RPMI7951 (cell line): ENCODE measurements at places on chromosomes 5 and 9. TPM values are rescaled to one million over a fixed set of nuclear protein-coding genes. Genes with fewer than 3 reads are reported as not detected.

The GRM6 gene
- total RNA-seq, result not detected in 2 replicates

The DIPK1B gene
- not detected in 2 replicates for total RNA-seq

The SLC27A6 gene
- not detected in 2 replicates for total RNA-seq

DNA sequence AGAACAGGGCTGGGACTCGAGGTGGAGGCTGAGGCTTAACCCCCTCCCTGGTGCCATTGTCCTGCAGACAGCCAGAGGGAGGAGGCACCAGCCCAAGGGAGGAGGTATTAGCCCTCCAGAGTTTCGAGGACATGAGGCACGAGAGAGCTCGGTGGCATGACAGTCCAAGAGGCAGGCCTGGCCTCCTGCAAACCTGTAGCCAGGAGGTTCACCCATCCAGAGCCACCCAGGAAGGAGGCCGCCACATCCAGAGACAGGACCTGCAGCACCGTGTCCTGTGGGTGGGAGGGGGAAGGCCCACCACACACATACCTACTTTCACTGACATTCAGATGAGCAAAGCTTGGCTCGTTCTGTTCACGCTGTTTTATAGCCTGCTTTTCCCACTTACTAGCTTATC, 75.2 kb upstream of the ADAMTS2 start:
- DNase-seq, result no peak

GRCh38 chr5:90655423-90655822, 96.8 kb downstream of the ADGRV1 start:
- DNase-seq, result no peak

DNA sequence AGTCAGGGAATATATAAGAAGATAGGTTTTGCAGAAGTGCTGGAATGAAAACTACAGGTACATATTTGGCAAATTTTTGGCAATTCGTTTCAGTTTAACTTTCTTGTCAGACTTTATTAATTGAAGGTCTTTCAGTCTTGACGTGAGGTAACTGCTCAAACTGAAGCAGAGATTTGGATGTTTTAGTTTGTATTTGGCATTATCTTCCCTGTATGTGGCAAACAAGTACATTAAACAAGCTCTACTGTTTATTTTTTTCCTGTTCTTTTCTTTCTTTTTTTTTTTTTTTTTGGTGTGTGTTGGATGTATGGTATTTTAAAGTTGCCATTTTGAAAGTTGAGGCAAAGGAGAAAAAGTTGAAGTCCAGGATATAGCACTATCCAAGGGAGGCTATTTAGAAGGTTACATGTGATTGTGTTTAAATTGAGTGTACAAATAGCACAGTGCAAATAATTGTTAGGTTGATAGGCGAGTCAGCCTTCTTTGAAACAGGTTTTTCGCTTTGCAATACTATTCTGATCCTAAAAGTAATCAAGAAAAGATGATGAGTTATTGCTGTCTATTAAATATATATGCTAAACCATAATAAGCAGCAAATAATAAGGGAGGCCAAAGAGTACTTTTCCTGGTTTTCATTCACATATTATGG, 2.2 kb downstream of the PBX3 start:
- no peak for DNase-seq

GRCh38 chr5:146818822-146819221, 59.7 kb downstream of the PPP2R2B start:
- DNase-seq, result no peak

DNA sequence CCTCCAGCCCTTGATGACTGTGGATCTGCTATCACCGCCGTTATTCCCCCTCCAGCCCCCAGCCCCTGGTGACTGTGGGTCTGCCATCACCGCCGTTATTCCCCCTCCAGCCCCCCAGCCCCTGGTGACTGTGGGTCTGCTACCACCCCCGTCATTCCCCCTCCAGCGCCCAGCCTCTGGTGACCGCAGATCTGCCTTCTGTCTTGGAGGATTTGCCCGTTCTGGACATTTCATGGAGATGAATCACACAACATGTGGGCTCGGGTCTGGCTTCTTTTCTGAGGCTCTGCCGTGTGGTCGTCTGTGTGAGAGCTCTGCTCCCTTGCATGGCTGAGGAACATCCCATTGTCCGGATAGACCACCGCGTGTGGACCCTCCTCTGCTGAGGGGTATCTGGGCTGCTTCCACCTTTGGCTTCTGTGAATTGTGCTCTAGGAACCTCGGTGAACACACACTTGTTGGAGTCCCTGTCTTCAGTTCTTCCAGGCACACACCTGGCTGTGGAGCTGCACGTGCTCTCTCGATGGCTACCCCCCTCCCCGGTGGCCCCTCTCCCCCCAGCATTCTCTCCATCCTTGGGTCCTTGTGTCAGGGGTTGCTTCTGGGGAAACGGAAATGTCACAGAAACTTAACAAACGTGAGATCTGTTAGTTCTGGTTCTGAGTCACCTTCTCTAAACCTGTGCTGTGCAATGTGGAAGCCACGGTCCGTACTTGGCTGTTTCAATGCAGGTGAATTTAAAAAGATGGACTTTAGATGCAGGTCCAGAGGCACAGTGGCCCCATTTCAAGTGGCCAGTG, 105.3 kb upstream of the COL5A1 start:
- peak; percentile 88 for DNase-seq
